ENCODE measurements at places on chromosomes 3 and 15. TPM values are rescaled to one million over a fixed set of nuclear protein-coding genes. Genes with fewer than 3 reads are reported as not detected.

Gene ST8SIA2
- 2.2 TPM for polyA plus RNA-seq

Gene QARS1
- polyA plus RNA-seq: 291 TPM

Gene CD96
- 4.1 TPM for polyA plus RNA-seq

DNA sequence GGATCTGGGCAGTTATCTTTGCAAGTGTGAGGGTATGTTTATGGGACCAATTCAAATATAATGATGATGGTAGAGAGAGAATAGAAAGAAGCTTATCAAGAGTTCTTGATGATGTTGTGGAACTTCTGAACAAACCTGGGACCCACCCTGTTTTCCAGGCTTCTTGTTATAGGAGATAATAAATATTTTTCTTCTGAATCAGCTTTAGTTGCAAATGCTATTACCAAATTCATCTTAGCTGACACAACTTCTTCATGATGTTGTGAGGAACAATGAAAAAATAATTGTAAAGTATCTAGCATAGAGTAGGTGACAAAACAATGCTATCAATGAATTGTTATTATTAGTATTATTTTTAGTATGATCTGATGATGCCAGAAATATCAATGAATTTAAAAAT, 43.5 kb upstream of the PTX3 start:
- H3K4me3 ChIP-seq: no peak overlapping the region
- no peak for DNase-seq
- H3K27ac ChIP-seq: no peak overlapping the region
- no peaks in the 10 kb centered on the region for H3K4me1 ChIP-seq

- no peak overlapping the region for H3K4me3 ChIP-seq
- peak; percentile 46 for DNase-seq
Observed at GRCh38 chr15:77582763-77583162, 49.9 kb downstream of the LINGO1 start.

GRCh38 chr3:16364323-16364722, 99.3 kb downstream of the OXNAD1 start:
- H3K4me3 ChIP-seq: no peak overlapping the region
- peaks cover 8% of the 10 kb centered on the region for H3K36me3 ChIP-seq
- H3K4me1 ChIP-seq: no peaks in the 10 kb centered on the region

DNA sequence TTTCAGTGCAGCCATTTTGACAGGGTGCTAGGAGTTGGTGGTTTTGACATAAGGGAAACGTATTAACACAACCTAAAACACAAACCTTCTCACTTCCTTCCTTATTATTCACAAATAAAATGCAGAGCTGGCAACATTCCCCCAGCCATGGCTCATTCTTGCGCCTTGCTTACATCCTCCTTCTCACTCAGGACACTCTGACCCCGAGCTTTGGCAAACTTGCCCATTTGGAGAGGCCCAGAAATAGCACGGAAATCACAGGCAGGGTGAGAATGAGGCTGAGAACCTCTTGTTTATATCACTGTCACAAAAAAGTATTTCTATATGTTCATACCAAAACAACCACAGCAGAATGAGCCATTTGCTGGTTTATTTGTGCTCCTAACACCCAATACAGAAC, 244.3 kb downstream of the NTRK3 start:
- no peak overlapping the region for H3K27ac ChIP-seq
- no peaks in the 10 kb centered on the region for H3K27me3 ChIP-seq
- H3K4me3 ChIP-seq: no peak overlapping the region
- DNase-seq: no peak
- H3K4me1 ChIP-seq: no peaks in the 10 kb centered on the region

All from large intestine (tissue), 12 donors.